ENCODE measurements at places on chromosomes 11 and 22.

- DNase-seq = no peak
Measured at GRCh38 chr11:7019500-7020182, 505 bp downstream of the ZNF214 start.

DNA sequence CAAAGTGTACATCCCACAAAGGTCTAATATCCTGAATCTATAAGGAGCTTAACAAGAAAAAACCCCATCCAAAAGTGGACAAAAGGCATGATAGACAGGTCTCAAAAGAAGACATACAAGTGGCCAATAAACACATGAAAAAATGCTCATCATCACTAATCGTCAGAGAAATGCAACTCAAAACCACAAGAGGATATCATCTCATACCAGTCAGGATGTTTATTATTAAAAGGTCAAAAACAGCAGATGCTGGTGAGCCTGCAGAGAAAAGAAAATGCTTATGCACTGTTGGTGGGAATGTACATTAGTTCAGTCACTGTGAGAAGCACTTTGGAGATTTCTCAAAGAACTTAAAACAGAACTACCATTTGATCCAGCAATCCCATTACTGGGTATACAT lies 12.7 kb downstream of the LGALS12 start:
- no peak for DNase-seq

DNA sequence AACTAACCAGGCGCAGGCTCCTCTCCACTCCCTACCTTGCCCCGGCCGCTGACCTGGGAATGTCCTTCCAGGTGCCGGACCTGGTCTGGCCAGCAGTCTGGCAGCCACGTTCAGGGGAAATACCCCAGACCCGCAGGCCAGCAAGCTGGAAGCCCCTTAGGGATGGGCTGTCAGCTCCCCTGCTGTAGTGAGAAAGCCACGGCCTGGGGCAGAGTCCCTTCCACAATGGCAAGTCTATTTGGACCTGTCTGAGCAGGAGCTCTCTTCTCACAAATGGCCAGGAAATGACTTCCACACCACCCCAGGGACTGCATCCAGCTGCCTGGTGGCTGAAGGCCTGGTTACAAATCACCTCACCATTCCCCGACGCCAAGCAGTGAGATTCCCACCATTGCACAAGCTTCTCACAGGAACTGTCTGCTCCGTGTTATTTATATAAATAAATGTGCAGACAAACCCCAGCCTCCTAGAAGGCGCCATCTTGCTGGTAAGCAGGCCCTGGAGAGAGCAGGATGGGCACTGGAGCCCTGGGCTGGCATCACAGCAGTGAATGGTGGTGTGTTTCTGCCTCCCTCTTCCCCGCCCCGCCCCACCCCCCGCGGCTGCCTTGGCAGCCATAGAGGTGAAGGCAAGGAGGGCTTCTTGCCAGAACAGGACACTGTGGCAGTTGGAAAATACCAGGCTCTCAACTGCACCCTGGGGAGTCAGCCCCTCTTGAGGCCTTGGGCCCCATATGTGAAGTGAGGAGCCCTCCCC lies 23.7 kb downstream of the RSPH14 start:
- DNase-seq = no peak

- no peak for DNase-seq
Measured at GRCh38 chr22:16776080-16776479, 49.1 kb downstream of the XKR3 start.

DNA sequence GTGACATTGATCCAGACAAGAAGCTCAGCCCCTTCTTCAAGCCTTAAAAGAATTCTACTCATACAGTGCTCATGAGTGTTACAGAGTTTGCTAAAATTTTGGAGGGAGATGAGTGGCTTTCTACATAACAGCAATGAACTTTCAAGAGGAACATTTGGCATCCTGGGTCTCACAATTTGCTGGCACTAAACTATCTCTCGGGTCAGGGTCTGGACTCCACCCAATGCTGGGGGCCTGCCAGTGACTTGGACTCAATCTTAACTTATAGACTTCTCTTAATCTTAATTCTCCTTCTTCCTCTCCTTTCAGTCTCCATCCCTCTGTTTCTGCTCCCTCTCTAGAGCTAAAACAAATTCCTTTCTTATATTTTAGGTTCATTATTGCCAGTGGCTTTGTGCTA lies 317.9 kb downstream of the TMEM135 start:
- peak; percentile 52 for DNase-seq

- no peak for DNase-seq
Measured at GRCh38 chr11:16110886-16111285, 245.5 kb downstream of the SOX6 start.

DNA sequence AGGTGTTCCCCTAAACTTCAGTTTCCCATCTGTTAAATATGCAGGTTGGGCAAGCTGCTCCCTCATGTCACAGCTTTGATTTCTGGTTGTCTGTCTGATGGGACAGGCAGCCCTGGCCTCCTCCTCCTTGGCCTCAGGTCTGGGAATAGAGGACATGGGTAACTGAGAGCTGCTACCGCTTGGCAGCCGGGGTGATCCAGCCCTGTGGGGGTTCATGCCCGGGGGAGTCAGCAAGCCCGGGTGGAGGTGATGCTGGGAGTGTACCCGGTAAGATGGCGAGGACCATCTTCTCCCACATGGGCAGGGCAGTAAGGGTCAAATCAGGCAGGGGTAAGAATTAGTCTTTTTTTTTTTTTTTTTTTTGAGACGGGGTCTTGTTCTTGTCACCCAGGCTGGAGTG lies 845.0 kb downstream of the TBC1D22A start:
- DNase-seq = no peak

DNA sequence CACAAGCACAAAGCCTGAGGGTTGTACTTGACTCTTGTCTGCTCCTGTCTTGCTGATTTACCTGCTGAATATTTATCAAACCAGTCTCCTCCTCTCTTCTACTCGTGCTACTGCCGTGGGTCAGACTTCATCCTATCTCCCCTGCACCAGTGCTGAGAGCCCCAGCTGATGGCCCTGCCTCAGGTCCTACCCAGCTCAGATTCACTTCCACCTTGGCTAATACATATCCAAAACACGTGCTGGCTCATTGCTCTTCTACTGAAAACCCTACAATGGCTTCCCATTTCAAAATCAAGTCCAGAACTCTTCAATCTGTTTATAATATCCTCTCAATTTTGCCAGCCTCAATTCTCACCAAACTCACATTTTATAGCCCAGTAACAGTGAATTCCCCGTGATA lies 48.3 kb downstream of the RAB30 start:
- no peak for DNase-seq

GRCh38 chr11:10294290-10294953 lies 403 bp upstream of the SBF2 start:
- peak; percentile 67 for DNase-seq

DNA sequence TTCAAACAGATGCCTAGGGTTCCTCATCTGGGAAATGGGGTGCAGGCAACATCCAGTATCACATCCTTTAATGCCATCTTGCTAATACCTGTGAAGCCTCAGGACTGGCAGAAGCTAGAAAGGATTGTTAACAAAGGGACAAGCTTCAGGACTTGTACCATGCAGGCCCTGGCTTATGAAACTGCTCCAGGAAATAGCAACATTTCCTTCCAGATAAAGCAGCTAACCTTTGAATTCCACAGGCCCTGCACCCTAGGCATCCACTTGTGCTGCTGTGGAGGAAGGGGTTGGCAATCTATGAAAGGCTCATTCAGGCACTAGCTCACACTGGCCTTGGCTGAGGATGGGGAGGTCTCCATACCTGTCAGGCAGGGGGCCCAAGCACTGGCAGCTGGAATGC lies 87.2 kb downstream of the BTBD10 start:
- DNase-seq = no peak

DNA sequence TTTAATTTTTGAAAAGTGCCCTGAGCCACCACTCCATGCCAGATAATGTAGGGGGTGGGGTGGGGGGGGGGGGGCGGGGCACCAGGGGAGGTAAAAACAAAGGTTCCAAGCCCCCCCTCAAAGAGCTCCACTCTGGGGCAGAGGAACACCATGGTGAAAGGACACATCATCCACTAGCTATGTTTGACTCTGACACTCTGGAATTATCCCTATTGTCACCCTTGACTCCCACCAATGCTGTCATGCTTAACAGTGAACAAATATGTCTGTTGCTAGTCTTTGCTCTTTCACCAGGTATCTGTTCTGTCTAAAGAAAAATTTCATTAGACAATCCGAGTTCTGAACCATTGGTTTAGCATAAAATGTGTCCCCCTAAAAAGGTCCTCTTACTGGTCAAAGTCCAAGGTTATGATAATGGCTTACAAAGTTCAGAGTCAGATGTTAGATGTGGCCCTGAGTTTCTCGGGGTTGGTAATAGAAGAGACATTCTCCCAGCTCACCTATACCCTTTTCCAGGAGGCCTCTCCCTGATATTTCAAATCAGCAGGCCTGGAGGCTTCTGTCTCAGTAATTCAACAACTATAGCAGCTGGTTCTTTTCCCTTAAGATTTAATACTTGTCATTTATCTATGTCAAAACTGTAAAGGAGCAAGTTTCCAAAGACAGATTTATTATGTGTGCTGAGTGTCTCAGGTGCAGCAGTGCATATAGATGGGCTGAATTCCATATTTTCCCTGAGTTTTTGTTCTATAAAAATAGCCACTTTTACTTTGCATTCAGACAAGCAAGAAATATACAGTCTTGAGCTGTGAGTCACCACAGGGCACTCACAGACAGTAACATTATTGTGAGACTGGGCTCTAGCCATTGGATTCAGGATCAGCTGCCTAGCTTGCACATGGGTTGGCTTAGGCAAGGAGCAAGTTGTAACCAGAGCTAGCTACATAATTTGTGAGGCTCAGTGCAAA lies 174.1 kb downstream of the CSNK2A3 start:
- peak; percentile 59 for DNase-seq

DNA sequence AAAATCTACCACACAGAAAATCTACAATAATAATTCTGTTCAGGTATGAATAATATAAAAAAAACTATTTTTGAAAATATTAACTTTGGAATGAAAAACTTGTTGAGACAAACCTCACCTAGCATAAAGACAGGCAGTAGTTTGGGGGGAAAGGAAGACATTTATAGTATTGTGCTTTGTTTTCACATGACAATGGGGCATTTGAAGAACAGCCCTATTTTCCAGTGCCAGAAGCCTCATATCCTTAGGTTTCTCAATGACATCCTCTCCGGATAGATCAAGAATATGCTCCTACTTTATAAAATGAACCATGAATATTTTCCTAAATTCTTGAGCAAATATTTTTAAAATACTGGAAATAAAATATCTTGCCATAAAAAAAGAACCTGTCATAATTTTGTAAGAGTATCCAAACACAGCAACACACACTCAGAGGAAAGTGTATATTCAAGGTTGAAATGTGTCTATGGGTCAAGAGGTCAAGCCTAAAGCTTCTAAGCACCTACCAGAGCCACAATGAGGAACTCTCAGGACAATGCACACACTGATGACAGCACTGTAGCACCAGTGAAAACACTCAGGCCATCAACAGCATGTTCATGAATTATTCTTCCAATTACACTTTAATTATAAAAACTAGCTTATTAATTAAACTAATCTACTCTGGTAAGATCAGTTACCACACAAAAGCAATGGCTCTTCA lies 68.7 kb downstream of the MRTFA start:
- no peak for DNase-seq

DNA sequence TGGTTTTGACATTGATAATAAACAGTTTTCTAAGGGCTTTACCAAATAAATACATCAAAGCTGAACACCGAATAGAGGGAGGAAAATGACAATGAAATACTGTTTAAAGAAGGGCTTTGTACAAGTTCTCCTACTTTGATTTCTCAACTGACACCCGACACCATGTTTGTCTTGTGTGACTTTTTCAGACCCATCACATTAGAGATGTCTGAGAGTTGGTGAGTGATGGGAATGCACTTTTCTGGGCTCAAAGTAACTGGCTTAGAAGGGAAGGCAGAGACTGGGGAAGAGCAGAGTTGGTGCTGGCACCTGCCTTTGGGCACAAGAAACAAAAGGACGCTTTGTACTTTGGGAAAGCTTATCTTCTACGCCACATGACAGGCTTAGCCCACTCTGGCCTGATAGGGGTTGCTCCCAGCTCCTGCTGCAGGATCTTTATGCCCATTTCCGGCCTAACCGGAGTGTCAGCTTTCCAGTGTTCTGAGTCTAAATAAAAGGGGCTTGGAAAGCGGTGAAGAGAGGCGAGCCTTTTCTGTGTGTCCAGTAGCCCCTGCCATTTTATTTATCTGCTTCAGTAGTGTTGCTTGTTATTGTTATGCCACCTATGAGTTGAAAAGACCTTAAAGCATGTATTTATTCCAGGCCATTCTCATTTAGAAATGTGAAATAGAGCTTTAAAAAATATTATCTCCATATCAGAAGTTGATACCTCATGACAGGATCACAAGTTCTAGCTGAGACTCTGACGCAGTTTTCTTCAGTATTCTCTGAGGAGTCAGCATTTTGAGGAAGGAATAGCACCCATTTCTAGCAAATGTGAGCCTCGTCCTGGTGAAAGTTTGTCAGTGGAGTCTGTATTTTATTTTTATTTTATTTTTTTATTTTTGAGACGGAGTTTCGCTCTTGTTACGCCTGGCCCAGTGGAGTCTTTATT lies 24.2 kb downstream of the KREMEN1 start:
- DNase-seq = no peak

DNA sequence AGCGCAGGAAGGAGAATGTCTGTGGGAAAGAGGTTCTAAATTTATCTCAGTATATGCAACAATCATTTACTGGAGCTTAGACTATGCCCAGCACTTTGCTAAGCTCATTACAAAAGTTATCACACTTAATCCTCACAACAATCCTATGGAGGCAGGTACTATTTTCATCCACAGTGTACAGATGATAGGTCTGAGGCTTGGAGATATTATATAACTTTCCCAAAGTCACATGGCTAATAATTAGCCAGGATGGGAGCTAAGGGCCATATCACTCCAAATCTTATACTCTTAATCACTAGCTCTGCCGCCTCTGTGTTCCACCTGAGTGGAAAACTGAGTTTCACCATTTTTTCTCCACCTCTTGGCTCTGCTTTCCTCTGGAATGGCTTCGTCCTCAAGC lies 47.3 kb upstream of the CAPRIN1 start:
- DNase-seq = no peak

DNA sequence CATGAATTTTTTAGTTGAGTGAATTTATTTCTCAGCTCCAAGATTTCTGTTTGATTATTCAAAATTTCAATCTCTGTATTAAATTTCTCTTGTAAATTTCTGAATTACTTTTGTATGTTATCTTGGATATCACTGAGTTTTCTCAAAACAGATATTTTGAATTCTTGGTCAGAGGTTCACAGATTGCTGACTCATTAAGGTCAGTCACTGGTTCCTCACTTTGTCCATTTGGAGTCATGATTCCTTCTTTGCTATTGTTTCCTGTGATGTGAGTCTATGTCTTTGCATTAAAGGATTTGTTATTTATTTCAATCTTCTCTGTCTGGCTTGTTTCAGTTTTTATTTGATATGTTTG lies 10.2 kb upstream of the IL17RA start:
- DNase-seq = no peak

GRCh38 chr22:25490896-25491295 lies 73.6 kb upstream of the GRK3 start:
- no peak for DNase-seq

- no peak for DNase-seq
Measured at GRCh38 chr11:75795276-75796090, 19.5 kb upstream of the UVRAG start.

DNA sequence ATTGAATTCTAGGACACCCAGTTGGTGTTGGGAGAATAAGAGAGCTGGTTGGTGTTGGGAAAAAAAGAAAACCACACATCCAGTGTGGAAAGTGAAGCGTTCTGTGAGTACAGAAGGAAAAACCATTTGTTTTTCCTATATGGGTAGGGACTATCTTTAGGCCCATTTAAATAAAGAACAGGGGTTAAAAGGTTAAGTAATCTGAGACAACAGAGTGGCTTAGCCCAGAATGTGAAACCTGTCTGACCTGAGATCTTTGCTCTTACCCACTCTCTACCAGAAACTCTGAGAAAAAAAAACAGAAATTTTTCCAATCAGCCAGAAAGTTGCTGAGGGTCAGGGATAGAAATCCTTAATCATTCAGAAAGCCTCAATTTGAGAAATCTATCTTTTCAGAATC lies 59.8 kb upstream of the LRRC55 start:
- DNase-seq = no peak

All from left hindlimb (tissue), 1 donor.